ENCODE measurements at places on chromosomes 2 and 18. TPM values are rescaled to one million over a fixed set of nuclear protein-coding genes. Genes with fewer than 3 reads are reported as not detected.

AFF3 gene
- not detected for total RNA-seq

CFAP65 gene
- not detected for total RNA-seq

FBXO36 gene
- 1.0 TPM for total RNA-seq

ST8SIA5 gene
- 0.09 TPM for total RNA-seq

ABCG5 gene
- not detected for total RNA-seq

MROH2A gene
- total RNA-seq: not detected

EIF4E2 gene
- total RNA-seq: 102 TPM

G6PC2 gene
- not detected for total RNA-seq

PROKR1 gene
- not detected for total RNA-seq

ASB18 gene
- total RNA-seq: under 0.01 TPM

CLHC1 gene
- 6.9 TPM for total RNA-seq
